ENCODE measurements at places on chromosomes 5 and 9.

DNA sequence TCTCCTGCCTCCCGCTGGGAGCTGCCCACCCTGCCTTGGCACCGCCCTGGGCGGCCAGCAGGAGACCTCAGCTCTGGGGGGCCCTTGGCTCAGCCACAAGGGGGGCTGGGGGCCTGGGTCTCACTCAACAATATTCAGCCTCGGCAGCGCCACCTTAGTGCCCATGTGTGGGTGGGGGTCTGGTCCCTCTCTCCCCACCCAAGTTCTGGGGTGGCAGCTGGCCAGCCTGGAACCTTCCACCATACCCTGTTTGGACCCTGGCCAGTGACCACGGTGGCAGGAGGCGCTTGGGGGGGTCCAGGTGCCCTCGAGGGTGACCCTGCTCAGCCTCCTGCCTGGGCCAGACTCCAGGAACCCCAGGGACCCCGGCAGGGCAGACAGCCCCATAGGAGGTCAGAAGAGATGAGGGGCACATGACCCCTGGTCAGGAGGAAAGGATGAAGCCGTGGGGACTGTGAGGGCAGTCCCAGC, 22.2 kb downstream of the NKD2 start:
- DNase-seq: no peak

- DNase-seq: no peak
Measured at GRCh38 chr5:113520899-113521298, 7.4 kb downstream of the YTHDC2 start.

DNA sequence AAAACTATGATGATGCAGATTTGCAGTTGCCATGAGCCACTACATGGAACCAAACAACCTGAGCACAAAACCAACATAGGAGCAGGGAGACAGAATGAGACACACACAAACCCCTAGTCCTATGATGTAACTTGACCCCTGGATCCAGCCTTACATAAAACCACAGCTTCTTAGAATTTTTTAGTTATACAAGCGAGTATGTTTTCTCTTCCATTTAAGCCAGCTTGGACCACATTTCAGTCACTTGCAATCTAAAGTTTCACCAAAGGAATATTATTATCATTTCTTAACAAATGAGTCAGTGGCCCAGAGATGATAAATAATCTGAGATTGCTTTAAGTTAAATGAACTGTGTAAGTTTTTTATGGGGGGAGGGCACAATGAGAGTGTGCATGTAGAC, 6.8 kb downstream of the SPOCK1 start:
- no peak for DNase-seq

DNA sequence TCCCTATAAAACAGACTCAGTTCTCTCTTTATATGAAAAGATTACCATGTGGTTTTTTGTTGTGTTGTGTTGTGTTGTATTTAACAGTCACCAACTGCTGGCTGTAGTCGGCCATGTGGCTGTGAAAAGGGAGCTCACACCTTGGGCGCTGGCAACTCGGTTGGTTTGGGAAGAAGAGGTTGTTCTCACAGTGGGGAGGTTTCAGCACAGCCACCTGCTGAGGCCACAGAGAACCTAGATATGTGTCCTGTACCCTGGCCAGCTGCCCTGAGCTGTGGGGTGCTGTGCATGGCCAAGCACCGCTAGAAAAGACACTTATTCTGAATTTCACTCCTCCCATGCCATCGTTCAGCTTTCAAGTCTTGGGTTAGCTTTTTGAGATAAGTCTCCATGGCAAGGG, 58.8 kb downstream of the SYK start:
- DNase-seq: no peak

DNA sequence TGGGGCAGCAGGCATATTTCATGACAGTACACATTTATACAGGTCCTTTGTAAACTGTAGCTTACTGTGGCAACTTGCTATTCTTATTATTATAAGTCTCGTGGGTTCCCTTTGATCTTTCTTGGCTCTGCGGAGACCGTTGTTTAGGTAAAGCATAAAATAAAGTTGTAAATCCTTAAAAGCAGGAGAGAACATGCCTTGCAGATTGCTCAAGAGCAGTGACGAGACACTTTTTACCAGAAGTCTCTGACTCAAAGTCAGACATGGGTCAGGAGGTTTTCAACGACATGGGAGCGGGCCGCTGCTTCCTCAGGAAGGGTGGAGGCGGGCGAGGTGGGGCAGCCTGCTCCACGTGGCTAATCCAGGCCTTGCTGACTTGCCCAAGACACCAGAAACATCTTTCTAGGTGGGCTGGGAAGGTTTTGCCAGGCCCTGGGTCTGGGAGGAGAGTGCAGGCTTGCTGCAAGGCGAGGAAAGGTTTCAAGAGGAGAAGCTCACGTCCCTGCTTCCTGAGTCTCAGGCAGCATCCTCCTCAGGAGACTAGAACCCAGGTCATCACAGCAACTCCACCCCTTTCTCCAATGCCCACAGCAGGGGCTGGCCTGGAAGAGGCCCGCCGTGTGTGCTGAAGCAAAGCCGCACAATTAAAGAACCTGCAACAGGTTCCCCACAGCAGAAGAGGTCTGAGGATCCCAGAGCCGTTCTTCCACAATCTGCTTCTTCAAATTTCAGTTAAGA, 6.5 kb downstream of the TBC1D2 start:
- no peak for DNase-seq

DNA sequence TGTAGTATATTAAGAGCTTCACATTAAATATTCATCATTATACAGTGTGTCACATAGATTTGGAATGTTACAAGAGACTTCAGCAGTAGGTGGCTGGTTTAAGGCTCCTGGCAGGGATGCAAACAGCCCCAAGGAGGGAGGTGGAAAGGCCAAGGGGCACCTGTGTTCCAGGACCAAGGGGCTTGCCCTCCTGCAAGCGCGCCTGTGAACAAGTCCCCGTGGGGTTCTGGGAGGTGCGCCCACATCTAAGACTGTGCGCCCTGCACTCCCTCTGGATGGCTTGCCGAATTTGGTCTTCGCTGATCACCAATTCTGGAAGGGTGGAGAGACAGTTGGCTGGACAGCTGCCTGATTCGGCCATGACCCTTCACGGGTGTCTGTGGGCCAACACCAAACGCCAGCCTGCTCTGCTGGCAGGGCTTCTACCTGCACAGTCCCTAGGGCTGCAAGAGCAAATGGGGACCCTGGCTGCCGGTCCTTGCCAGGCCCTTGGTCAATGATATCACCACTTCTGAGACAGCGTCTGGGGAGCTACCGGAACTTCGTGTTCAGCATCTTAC, 12.1 kb upstream of the SLC25A51 start:
- no peak for DNase-seq

- DNase-seq: no peak
Measured at GRCh38 chr9:82117026-82117811, 128.6 kb downstream of the SPATA31D1 start.

DNA sequence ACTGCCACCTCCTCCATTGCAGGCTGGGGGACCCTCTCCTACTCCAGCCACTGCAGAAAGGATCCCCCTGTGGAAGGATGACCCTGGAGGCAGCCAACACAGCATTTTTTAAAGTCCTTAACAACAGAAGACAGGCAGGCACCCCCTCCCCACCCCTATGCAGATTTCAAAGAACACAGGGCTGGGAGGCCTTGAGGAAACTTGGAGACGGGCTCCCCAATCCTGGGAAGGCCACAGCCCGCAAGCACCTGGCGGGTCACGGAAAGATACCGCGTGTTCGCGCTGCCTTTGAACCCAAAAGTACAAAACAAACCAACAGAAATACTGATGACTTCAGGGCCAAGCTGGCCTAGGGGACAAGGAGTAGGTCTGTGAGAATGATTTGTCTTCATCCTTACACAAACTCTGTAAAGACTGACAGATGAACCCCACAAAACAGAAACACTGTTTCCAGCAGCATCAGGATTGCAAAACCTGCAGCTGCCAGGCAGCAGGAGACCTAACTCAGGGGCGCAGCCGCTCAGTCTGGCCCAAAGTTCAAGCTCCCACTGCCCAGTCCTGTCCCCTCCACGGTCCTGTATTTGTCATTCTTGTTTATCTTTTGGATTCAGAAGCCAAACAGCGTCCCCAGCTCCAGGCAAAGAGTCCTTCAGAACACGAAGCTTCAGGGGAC, 13.8 kb downstream of the VAV2 start:
- DNase-seq: no peak

DNA sequence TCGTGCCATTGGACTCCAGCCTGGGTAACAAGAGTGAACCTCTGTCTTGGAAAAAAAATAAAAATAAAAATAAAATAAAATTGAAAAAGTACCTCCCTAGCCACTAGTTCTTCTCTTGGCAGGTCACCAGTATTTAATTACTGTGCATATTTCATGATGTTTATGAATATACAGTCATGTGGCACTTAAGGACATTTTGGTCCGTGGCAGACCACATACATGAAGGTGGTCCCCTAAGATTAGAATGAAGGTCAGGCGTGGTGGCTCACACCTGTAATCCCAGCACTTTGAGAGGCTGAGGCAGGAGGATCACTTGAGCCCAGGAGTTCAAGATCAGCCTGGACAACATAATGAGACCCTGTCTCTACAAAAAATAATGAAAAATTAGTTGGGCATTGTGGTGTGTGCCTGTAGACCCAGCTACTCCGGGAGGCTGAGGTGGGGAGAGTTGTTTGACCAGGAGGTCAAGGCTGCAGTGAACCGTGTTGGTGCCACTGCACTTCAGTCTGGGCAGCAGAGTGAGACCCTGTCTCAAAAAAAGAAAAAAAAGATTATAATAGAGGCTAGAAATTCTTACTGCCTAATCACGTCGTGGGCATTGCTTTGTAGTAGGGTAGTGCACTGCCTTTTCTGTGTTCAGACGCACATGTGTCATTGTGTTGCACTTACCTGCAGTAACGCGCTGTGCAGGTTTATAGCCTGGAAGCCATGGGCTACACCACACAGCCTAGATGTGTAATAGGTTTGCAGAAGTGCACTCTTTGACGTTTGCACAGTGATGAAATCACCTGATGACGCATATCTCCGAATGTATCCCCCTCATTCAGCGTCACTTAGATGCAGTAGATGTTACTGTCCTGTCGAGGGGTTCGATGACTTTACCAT, 12.8 kb downstream of the EHMT1 start:
- DNase-seq: no peak

DNA sequence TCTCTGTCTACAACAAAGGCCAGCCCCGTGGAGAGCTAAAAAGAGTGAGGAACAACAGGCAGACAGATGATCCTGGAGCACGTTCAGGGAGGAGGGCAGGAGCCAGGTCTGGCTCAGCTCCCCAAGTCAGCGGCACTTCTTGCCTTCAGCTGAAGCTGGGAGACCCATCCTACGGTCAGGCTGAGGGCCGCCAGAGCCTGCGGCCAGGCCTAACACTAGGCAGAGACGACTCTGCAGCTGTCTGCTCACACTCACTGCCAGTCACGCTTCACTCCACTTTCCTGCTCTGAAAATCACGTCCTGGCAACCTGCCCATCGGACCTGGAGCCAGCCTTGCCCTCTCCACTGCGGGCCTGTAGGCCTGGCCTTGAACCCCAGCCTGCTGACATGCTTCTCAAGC, 160.9 kb upstream of the LHFPL2 start:
- no peak for DNase-seq

DNA sequence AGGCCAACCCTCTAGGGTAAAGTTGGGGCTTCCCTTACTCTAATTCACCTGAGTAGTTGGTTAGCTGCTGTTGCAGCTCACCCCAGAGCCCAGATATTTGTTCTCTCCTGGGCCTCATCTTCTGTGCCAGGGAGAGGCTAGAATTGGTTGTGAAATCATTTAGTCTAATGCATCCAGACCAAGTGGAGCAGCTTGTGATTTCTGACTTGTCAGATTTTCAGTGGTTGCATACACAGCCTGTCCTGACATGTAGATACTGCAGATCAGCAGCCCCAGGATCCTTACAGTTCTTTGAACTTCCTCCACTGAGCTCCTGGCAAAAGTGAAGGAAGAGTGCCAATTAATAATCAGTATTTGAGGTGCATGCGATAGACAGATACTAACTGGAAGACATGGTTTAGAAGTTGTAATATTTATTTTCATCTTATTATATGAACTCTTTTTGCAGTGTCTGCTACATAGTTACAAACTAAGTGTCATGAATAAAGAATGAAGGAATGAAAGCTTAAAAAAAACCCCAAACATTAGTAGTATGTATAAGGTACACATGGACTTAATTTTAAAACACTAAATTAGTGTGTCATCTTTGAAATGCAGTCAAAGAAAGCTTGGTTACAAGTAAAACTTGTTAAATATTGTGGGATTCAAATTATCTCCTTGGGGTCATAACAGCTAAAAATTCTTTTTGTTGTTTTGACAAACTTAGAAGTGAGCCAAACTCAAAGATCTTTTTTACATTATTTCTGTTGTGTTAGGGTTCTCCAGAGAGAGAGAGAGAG, 128.5 kb downstream of the VPS13A start:
- DNase-seq: no peak

DNA sequence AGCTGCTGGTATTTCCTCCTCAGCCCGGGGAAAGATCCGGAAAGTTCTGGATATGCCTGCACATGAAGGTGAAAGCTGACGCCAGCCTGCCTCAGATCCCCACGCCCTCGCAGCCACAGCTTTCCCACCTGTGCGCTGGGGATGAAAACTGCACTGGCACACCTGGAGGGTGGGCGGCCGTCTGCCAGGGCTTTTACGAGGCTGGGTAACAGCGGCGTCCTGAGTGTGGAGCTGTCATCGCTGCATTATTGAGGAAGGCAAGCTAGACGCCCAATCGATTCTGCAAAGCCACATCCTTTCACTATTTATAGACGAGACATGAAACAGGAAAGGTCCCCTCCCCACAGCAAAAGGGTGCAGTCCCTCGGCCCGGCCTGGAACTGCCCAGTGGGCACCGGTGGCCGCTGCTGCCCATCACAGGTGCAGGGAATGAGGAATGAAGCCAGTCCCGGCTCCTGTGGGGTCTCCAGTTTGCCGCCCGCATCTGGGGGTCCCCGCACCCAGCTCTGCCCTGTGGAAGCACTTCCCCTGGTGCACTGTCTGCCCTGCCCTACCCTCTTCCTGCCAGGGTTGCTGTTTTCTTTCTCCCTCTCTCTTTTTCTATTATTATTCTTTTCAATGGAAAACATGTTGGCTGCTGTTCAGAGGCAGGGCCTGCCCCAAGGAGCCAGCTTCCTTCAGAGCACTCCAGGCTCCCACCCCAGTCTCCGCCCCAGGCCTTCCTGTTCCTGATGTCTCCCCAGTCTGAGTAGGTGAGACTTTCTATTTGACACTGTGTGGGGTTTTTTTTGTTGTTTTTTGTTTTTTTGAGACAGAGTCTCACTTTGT, 7.0 kb downstream of the NOTCH1 start:
- no peak for DNase-seq

DNA sequence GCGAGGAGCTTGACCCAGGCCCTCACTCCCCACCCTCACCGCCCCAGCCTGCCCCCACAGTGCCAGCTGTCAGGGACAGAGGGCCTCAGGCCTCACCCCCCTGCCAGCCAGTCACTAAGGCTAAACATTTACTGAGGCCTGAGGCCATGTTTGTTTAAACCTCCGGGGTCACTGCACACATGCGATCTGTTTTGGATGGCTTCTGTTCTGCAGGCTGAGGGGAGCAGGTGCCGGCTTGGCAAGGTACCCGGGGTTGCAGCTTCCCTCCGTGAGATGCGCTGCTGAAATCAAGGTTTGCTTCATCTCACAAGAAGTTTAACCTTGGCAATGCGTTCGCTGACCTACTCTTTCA, 103.3 kb upstream of the BOD1 start:
- DNase-seq: no peak

DNA sequence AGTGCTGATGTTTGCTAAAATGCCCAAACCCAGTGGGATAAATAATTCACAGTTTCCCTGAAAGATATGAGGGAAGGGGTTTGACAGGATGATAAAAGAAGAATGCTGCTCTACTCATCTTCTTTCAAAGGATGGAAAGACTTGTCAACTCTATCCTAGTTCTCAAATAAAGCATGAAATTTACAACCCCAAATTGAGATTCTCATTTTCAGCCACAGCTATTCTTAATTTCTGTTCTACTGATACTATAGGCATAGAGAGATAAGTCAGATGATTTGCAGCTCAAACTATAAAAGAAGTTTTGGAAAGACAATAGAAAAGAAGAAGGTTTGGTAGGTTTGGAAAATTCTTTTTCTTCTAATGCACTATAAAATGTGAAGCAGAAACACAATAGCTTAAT, 542.6 kb downstream of the CSNK1G3 start:
- no peak for DNase-seq

Data from stimulated activated CD8-positive, alpha-beta memory T cell treated with anti-CD3 and anti-CD28 coated beads, Interleukin-12 subunit alpha, Interleukin-12 subunit beta, amount 100 ng/mL, for 4 hours (primary cell).